Liver (tissue), 10 donors: ENCODE measurements at places on chromosomes 2 and 18. TPM values are rescaled to one million over a fixed set of nuclear protein-coding genes. Genes with fewer than 3 reads are reported as not detected.

- DNase-seq = no peak
- no peaks in the 10 kb centered on the region for H3K27me3 ChIP-seq
- no peak overlapping the region for H3K27ac ChIP-seq
- no peaks in the 10 kb centered on the region for H3K36me3 ChIP-seq
- no peak overlapping the region for H3K4me3 ChIP-seq
- no peaks in the 10 kb centered on the region for H3K4me1 ChIP-seq
These were observed 349.9 kb downstream of the TSN start for GRCh38 chr2:122105171-122105876.

GRCh38 chr2:193793914-193794313 lies 1599.2 kb upstream of the TMEFF2 start:
- no peaks in the 10 kb centered on the region for H3K36me3 ChIP-seq
- no peak overlapping the region for H3K27ac ChIP-seq
- no peaks in the 10 kb centered on the region for H3K4me1 ChIP-seq
- H3K4me3 ChIP-seq = no peak overlapping the region
- H3K27me3 ChIP-seq = no peaks in the 10 kb centered on the region
- DNase-seq = no peak

GRCh38 chr2:222830164-222830563 lies 30.7 kb upstream of the ACSL3 start:
- no peaks in the 10 kb centered on the region for H3K36me3 ChIP-seq
- no peaks in the 10 kb centered on the region for H3K27me3 ChIP-seq
- no peak overlapping the region for H3K27ac ChIP-seq
- no peak for DNase-seq
- no peaks in the 10 kb centered on the region for H3K4me1 ChIP-seq

DNA sequence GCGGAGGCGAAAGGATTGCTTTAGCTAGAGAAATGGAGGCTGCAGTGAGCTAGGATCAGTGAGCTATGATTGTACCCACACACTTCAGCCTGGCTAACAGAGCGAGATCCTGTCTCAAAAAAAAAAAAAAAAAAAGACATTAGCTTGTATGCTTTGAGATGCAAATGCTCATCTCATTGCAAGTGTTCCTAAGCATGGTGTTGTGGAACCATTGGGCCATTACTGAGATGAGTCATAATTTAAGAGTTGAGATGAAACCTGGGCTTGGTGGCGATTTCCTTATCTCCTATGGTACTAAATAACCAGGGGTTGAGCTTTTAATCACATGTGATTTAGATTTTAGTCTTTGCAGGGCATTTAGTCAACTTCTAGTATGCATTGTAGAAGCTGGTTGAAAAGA lies 2.2 kb downstream of the PLEKHA3 start:
- H3K27ac ChIP-seq = no peak overlapping the region
- no peaks in the 10 kb centered on the region for H3K27me3 ChIP-seq
- peaks cover 3% of the 10 kb centered on the region for H3K36me3 ChIP-seq
- DNase-seq = no peak

DNA sequence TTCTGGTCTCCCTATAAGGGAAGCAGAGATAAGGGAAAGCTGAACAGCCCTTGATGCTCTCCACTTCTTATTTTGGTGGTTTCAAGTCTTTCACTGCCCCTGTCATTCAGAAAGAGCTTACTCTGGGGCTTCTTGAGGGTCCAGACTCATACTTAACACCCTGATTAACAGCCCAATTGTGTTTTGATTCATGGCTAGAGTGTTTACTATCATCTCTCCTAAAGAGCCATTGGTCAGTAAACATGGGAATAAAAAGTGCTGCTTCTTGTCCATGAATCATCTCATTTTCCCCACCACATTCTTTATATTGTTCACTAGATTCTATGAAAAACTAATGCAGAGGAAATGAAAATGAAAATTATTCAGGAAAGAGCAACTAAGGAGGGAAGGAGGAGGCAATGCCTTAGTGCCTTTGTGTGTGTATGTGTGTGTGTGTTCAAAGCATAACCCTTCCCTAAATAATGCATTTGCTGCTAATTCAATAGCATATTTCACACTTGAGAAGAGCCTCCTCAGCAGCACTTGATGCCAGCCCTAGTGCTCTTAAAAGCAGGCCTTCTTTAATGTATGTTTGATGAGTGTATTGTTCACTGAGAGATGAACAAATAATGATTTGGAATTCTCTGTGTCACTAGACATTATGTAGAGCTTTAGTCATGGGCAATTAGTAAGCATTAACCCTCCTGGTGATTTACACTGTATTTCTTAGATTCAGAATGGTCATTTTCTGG lies 63.5 kb downstream of the DCC start:
- H3K27me3 ChIP-seq = no peaks in the 10 kb centered on the region
- H3K4me3 ChIP-seq = no peak overlapping the region
- H3K27ac ChIP-seq = no peak overlapping the region
- H3K36me3 ChIP-seq = no peaks in the 10 kb centered on the region
- no peaks in the 10 kb centered on the region for H3K4me1 ChIP-seq
- no peak for DNase-seq

GRCh38 chr18:25814841-25815458 lies 275.5 kb downstream of the SS18 start:
- H3K27ac ChIP-seq = no peak overlapping the region
- H3K27me3 ChIP-seq = no peaks in the 10 kb centered on the region
- H3K36me3 ChIP-seq = no peaks in the 10 kb centered on the region

EVA1A gene
- total RNA-seq = 45.7 TPM

SUMO1 gene
- 42.7 TPM for total RNA-seq

- DNase-seq = no peak
- no peaks in the 10 kb centered on the region for H3K27me3 ChIP-seq
- H3K27ac ChIP-seq = no peak overlapping the region
- no peaks in the 10 kb centered on the region for H3K36me3 ChIP-seq
- no peaks in the 10 kb centered on the region for H3K4me1 ChIP-seq
- no peak overlapping the region for H3K4me3 ChIP-seq
These were observed 27.8 kb upstream of the REL start for GRCh38 chr2:60853531-60853930.

CFC1 gene
- not detected for total RNA-seq

GRCh38 chr2:66497431-66498288 lies 62.7 kb downstream of the MEIS1 start:
- no peak overlapping the region for H3K27ac ChIP-seq
- peaks cover 29% of the 10 kb centered on the region for H3K4me1 ChIP-seq
- DNase-seq = no peak
- no peak overlapping the region for H3K4me3 ChIP-seq

LYPD6B gene
- total RNA-seq = 0.14 TPM

DNA sequence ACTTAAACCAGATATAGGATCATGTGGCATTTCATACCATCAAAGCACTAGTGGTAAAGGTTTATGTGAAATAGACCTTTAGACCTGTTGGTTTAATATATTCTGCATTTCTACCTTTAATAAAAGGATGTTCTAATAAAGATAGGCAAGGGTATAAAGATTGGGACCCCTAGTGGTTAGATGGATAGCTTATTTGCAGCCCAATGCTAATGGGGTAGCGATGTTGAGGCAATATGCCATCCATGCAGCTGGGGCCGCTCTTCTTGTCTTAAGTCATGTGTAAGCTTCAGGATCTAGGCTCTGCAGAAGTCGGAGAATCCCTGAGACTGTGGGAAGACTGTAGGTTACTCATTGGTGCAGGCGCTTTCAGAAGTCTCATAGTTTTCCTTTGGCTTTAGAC lies 114.9 kb downstream of the ICOS start:
- DNase-seq = no peak
- no peaks in the 10 kb centered on the region for H3K36me3 ChIP-seq
- no peaks in the 10 kb centered on the region for H3K27me3 ChIP-seq
- no peak overlapping the region for H3K4me3 ChIP-seq
- no peak overlapping the region for H3K27ac ChIP-seq

GRCh38 chr2:71402427-71402826 lies 50.9 kb upstream of the DYSF start:
- no peak overlapping the region for H3K27ac ChIP-seq
- H3K27me3 ChIP-seq = no peaks in the 10 kb centered on the region
- H3K4me3 ChIP-seq = no peak overlapping the region
- H3K36me3 ChIP-seq = peaks cover 44% of the 10 kb centered on the region

DNA sequence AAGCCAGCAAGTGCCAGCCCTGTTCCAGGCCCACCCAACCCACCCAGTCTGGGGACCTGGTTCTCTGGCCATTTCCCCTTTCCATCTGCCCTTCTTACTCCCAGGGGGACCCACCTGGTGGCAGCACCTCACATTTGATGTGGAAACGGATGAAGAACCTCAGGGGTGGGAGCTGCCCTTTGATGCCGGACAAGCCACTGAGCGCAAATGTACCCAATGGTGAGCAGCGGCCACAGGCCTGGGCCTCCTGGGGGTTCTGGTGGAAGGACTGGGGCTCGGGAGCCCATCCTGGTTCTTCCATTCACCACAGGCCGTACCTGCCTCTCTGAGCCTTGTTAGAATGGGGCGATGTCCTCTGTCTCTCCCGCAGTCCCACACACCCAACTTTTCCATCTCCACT lies 84.7 kb downstream of the EPAS1 start:
- no peaks in the 10 kb centered on the region for H3K4me1 ChIP-seq
- H3K36me3 ChIP-seq = peaks cover 40% of the 10 kb centered on the region
- H3K27ac ChIP-seq = no peak overlapping the region
- DNase-seq = no peak
- no peaks in the 10 kb centered on the region for H3K27me3 ChIP-seq

TSPYL6 gene
- not detected for total RNA-seq

FOXD4L1 gene
- 2.5 TPM for total RNA-seq

- H3K36me3 ChIP-seq = no peaks in the 10 kb centered on the region
- H3K4me1 ChIP-seq = no peaks in the 10 kb centered on the region
- no peak overlapping the region for H3K4me3 ChIP-seq
These were observed 15.8 kb upstream of the TCF4 start for GRCh38 chr18:55603775-55604174.

SDC1 gene
- total RNA-seq = 269 TPM

DNA sequence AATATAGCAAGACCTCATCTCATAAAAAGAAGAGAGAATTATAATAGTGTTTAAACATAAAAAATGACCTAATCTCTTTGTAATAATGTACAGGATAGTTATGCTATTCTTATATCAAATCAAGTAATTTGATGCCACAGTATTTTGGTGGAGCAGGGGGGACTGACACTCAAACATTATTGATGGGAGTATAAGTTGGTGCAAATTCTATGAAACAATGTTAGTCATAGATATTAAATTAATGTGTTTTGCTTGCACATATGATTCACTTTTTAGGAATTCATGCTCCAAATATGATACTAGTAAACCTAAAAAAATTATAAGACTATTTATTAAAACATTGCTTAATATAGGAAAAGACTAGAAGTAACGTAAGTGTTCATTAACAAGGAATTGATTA lies 256.1 kb upstream of the SYT4 start:
- no peak for DNase-seq
- H3K27ac ChIP-seq = no peak overlapping the region
- H3K27me3 ChIP-seq = no peaks in the 10 kb centered on the region
- H3K4me1 ChIP-seq = no peaks in the 10 kb centered on the region
- no peak overlapping the region for H3K4me3 ChIP-seq

DNA sequence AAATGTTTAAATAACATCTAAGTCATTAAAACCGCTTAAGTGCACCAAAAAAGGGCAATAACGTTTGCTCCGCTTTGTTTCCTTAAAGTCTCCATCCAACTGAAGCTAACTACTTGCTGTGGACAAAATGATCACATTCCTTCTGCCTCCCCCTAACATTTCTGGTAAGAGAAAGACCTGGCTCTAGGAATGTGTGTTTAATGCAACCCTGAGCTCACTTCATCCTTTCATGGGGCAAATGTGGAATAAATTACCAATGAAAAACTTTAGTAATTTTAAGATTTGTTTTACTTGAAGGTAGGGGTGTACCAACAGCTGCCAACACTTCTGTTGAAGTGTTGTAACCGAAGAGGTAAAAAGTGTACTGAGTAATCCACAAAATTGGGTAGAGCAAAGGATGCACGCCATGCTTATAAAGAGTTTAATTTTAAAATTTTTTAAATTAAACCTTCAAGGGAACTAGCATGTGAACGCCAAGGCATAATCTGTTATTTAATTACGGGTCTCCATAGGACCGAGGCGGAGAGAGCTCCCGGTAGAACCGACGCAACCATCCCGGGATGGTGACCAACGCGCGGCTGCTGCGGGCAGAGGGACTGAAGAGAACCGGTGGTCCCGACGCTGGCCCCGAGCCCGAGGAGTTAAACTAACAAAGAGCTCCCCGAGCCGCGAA lies 1.1 kb downstream of the HNRNPLL start:
- DNase-seq = no peak
- no peaks in the 10 kb centered on the region for H3K27me3 ChIP-seq
- peak overlapping the region; percentile 87 for H3K27ac ChIP-seq

DNA sequence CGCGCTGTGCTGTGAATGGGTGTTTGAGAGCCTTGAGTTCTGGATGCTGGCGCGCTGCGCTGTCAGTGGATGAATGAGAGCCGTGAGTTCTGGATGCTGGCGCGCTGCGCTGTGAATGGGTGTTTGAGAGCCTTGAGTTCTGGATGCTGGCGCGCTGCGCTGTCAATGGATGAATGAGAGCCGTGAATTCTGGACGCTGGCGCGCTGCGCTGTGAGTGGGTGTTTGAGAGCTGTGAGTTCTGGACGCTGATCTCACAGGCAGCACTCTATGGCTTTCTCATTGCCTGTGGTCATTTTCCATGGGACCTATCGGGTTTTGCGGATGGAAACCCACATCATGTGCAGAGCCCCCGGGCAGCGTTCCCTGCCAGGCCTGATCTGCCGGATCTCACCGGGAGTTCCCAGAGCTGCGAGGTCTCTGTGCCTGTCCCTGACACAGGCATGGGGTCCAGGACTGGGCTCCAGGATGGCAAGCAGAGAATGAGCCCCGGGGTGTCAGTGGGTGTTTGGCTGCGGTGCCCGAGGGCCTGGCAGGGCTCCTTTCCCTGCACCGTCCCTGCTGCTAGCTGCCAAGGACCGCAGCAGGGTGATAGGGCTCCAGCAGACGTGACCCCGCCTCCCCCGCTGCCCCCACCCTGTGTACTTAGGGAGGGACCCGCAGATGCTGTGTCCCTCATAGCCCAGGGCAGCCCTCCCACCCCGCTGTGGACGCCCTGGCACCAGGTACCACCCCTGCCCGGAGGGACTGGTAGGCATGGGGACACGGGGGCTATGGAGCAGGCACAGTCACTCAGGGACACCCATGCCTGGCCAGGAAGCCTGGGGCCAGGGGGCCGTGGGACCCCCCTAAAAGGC lies 9.7 kb downstream of the PDCD1 start:
- no peak for DNase-seq
- no peak overlapping the region for H3K4me3 ChIP-seq
- no peak overlapping the region for H3K27ac ChIP-seq
- H3K27me3 ChIP-seq = no peaks in the 10 kb centered on the region
- peaks cover 6% of the 10 kb centered on the region for H3K4me1 ChIP-seq
- no peaks in the 10 kb centered on the region for H3K36me3 ChIP-seq

DNA sequence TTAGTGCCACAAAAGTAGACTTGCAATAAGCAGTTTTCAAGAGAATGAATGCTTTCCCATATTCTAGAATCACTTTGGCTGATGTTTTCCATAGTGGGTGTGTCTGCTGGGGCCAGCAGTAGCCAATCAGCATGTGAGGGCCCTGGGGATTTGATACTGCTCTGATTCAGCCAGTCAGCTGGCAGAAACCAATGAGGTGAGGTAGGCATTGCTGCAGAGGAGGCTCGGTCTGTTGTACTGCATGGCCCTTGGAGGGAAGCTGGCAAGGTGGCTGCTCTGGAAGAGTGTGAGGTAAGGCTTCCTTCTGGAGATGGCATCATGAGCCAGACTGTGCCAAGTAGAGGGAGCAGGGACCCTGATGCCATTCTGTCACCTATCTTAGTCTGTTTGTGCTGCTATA lies 22.7 kb downstream of the TMEM87B start:
- H3K4me3 ChIP-seq = no peak overlapping the region
- no peak overlapping the region for H3K27ac ChIP-seq
- no peaks in the 10 kb centered on the region for H3K4me1 ChIP-seq
- DNase-seq = no peak
- peaks cover 2% of the 10 kb centered on the region for H3K36me3 ChIP-seq
